Bronchial epithelial cell (primary cell): ENCODE measurements at places on chromosomes 7 and 10.

DNA sequence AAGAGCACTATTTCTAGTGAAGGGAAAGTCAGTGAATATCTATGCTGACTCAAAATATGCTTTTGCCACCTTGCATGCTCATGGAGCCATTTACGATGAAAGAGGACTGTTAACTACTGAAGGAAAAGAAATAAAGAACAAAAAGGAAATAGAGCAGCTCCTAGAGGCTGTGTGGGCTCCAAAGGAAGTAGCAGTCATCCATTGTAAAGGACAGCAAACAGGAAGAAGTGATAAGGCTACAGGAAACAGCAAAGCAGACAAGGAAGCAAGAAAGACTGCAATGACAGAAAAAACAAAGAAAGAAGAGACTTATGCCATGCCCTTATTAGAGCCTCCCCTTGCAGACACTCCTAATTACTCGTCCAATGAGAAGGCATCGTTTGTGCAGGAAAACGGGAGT lies 12.0 kb upstream of the ZNF33B start:
- DNase-seq, result no peak

DNA sequence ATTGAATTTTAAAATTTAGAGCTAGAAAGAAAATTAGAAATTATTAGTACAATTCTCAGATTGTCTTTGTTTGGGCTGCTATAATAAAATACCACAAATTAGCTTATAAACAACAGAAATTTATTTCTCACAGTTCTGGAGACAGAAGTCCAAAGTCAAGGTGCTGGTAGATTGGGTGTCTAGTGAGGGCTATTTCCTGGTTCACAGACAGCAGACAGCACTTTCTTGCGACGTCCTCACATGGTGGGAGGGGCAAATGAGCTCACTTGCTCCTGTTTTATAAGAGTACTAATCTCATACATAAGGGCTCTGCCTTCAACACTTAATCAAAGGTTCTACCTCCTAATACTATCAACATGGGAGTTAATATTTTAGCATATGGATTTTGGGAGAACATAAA lies 134.1 kb downstream of the MDFIC start:
- DNase-seq, result no peak

DNA sequence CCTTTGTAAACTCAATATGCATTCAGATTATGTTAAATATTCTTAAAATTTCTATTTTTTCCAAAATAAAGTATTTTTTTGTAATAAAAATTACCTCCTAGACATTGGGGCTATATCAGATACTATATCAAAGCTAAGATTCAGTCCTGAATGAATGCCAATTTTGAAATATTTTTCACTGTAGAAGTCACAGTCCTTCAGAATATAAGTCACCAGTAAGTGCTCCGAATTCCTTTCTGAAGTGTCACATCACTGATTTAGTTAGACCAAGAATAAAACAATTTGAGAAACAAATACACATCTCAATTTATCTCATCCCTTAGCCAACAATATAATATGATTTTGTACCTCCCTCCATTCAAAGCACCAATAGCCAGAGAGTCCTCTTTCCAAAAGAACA lies 33.9 kb upstream of the GSAP start:
- DNase-seq, result no peak

DNA sequence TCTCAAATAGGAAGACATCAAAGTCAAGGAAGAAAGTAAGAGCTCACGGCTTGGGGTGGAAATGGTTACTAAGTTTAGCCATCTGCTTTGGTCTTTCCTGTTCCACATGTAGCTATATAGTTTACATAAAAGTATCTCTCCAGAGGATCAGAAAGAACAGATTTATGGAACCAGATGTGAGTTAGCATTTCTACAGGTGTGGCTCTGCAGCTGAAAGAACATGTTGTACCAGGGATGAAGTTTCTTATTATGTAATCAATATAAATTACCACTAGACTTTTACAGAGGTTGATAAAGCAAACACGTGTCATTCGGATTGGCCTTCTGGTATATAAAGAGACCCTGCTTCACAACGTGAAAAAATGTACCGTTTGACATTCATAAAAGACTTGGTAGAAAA lies 19.9 kb downstream of the CALD1 start:
- no peak for DNase-seq

- no peak for DNase-seq
Observed at GRCh38 chr10:28307267-28307666, 4.4 kb upstream of the MPP7 start.
